ENCODE measurements at places on chromosomes 16 and 17.
A peak's percentile ranks its signal among the peaks of the same experiment; 100 is the strongest.

DNA sequence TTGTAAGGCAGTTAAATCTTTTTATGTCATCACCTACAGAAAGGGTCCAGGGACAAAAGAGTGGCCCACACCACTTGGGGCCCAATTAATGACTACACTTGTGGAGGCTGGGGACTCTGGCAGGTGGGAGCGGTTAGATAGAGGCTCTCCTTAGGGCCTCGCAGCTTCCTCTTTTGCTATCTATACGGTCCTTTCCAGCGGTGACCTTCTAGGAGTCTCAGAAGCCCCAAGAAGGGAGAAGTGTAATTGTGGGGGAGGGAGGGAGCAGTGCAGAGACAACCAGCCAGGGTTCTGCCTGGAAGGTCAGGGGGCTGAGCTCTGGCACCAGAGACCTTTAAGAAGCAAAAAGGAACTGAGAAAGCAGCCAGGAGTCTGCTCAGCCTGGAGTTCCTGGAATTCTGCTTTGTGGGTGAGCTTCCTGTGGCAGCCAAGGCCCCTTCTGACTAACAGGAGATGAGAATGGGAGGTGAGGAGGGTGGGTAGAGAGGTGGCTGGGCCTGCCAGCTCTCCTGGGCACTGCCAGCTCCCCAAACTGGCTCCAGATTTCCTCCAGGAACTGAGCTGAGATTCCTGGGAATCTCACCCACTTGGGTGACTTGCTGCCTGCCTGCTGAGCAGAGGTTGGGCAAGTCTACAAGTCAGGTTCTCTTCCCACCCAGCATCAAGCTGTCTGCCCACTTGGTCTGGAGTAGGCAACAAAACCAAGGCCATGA is 16.3 kb upstream of the MAP3K14 start:
- DNase-seq: peak; percentile 83

- DNase-seq: peak; percentile 41
Measured at GRCh38 chr17:21129023-21129681, 2.4 kb downstream of the DHRS7B start.

DNA sequence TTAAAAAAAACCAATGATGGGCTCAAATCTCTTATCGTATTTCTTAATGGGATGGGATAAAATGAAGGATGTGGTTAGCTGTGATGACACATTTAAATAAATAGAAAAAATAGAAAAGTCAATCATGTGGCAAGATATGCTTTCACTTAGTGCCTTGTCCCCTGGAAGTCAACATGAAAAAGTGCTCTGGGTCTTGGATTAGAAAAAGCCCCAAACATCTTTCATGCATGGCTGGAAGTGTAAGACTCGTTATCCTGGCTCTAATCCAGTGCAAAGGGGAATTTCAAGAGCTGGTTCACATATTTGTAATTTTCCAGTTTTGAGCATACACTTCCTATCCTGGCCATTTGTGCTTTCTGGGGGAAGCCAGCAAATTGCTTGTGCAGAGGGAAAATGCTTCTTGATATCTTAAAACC is 160.9 kb downstream of the MAP2K6 start:
- no peak for DNase-seq

DNA sequence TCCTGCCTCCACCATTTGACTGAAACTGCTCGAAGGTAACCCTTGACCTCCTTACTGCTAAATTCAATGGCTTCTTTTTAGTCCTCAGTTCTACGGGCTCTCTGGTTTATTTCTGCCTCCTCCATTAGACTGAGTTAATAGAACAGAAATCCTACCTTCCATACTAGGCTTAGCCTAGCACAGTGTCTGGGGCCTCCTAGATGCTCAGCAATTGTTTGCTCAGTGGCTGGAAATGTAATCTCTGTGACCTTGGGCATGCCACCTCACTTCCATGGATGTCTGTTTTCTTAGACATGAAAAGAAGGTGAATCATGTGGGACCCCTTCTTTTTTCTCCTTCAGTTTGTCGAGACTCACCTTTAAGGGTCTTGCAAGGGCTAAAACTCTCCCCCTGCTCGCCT is 19.7 kb downstream of the NXPH3 start:
- DNase-seq: no peak

DNA sequence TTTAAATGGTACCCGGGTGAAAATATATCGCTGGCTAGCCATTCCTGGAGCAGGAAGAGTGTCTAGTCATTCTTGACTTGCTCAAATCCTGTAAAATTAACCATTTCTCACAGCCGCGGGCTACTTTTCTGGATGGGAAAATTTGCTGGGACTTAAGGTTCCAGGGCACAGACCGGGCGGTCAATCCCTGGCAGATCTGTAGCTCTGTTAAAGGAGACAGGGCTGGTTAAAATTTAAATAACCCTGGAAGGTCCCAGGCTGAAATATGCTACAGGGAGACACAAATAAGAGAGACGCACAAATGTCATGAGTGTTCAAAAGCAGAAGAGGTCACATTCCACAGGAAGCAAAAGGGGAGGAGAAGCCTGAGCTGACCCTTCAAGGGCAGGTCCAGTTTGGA is 229.6 kb upstream of the HSBP1 start:
- DNase-seq: no peak

- DNase-seq: no peak
Measured at GRCh38 chr17:42680331-42680808, 1.3 kb downstream of the CCR10 start.

DNA sequence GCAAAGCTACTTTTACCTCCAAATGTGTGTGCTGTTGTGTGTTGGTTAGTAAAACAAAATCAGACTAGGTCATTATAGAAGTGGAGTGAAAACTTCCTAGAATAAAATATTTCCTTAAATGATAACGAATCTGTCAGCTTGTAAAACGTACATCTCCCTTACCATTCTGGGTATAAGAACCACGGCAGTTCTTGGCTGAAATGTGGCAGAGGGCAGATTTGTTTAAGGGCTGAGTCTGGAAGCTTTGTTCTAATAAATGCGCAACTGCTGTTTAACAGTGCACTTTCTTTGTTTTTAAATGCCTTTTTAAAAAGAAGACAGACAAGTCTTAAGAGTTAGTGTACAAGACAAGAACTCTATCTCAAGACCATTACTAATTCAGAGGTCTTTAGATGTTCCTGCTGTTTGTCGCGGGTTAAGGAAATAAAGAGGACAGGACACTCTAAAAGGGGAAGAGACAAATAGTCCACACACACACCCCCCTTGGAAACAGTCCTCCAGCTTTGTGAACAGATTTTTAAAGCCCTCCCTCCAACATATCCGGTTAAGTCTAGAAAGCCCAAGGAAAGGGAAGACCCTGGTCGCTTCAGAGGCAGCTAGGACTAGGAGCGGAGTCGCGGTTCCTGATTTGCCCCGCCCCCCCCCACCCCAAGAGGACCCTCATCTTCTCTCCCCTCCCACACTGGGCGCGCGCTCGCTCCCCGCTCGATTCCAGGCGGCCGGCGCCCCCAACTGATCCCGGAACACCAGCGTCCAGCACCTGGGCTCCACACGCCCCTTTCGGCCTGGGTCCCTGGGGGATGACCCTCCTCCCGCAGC is 658 bp downstream of the SYNRG start:
- DNase-seq: peak; percentile 54

GRCh38 chr16:69241926-69242325 is 55.0 kb downstream of the SNTB2 start:
- DNase-seq: no peak

- no peak for DNase-seq
Measured at GRCh38 chr16:4338125-4338582, 13.0 kb downstream of the PAM16 start.

DNA sequence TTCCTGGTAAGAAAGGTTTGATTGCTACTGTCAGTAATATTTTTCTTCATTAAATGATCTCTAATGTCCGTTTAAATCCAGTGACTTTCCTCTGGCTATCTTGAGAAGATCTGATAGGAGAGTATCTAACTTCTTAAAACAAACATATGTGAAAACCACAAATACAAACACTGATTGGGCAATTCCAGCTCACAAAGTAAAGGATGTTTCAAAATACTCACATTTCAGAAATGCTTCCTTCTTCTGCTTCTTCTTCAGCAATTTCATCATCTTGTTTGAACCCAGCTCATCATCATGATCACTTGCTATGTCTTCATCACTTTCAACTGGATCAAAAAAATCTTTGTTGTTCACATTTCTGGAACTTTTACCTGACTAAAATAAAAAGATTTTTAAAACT is 64.3 kb upstream of the RBL2 start:
- peak; percentile 94 for DNase-seq

GRCh38 chr16:83475108-83475507 is 332.7 kb upstream of the HSBP1 start:
- no peak for DNase-seq

Measured in inflammatory macrophage treated with lipopolysaccharide for 4 hours (primary cell).